Spleen (tissue), 13 donors: ENCODE measurements at places on chromosomes 2 and 18. TPM values are rescaled to one million over a fixed set of nuclear protein-coding genes. Genes with fewer than 3 reads are reported as not detected.

The FAM237A gene
- total RNA-seq: not detected

The FSHR gene
- total RNA-seq: not detected

The RTKN gene
- total RNA-seq: 11.1 TPM

- H3K4me3 ChIP-seq: no peak overlapping the region
- H3K4me1 ChIP-seq: peaks cover 100% of the 10 kb centered on the region
- H3K27ac ChIP-seq: peak overlapping the region; percentile 4
- no peaks in the 10 kb centered on the region for H3K27me3 ChIP-seq
- peaks cover 10% of the 10 kb centered on the region for H3K36me3 ChIP-seq
Observed at GRCh38 chr2:37650548-37651093, 20.8 kb downstream of the CDC42EP3 start.

GRCh38 chr2:135255208-135255607 is 203.1 kb downstream of the RAB3GAP1 start:
- DNase-seq: no peak
- no peaks in the 10 kb centered on the region for H3K4me1 ChIP-seq
- no peak overlapping the region for H3K27ac ChIP-seq
- H3K27me3 ChIP-seq: no peaks in the 10 kb centered on the region
- peaks cover 15% of the 10 kb centered on the region for H3K36me3 ChIP-seq

DNA sequence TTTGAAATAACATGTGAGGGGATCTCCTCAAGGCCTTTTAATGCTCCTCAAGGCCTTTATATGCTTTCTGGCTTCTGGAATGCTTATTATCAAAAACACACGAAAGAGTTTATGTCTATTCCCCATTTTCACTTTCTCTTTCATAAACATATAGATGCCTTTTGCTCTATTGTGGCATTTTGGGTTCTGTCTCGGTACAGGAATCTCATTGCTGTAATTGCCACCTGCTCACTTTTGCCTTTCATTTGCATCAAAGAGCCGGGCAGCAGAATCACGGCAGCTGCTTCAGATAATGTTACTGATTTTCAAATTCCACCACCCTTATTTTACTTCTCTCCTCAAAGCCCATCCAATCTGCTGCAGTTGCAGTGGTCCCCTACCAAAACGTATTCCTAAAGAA is 54.8 kb upstream of the LPIN2 start:
- no peak overlapping the region for H3K4me3 ChIP-seq
- peaks cover 3% of the 10 kb centered on the region for H3K4me1 ChIP-seq
- no peak for DNase-seq
- no peak overlapping the region for H3K27ac ChIP-seq
- no peaks in the 10 kb centered on the region for H3K27me3 ChIP-seq
- no peaks in the 10 kb centered on the region for H3K36me3 ChIP-seq

- no peaks in the 10 kb centered on the region for H3K36me3 ChIP-seq
- no peak overlapping the region for H3K27ac ChIP-seq
- no peaks in the 10 kb centered on the region for H3K4me1 ChIP-seq
- DNase-seq: no peak
- no peaks in the 10 kb centered on the region for H3K27me3 ChIP-seq
- no peak overlapping the region for H3K4me3 ChIP-seq
Observed at GRCh38 chr18:65988386-65988785, 237.6 kb downstream of the CDH7 start.
